CMK (cell line): ENCODE measurements at places on chromosomes 6 and 20.

GRCh38 chr6:131778169-131778568, 29.7 kb upstream of the ENPP1 start:
- DNase-seq, result no peak

DNA sequence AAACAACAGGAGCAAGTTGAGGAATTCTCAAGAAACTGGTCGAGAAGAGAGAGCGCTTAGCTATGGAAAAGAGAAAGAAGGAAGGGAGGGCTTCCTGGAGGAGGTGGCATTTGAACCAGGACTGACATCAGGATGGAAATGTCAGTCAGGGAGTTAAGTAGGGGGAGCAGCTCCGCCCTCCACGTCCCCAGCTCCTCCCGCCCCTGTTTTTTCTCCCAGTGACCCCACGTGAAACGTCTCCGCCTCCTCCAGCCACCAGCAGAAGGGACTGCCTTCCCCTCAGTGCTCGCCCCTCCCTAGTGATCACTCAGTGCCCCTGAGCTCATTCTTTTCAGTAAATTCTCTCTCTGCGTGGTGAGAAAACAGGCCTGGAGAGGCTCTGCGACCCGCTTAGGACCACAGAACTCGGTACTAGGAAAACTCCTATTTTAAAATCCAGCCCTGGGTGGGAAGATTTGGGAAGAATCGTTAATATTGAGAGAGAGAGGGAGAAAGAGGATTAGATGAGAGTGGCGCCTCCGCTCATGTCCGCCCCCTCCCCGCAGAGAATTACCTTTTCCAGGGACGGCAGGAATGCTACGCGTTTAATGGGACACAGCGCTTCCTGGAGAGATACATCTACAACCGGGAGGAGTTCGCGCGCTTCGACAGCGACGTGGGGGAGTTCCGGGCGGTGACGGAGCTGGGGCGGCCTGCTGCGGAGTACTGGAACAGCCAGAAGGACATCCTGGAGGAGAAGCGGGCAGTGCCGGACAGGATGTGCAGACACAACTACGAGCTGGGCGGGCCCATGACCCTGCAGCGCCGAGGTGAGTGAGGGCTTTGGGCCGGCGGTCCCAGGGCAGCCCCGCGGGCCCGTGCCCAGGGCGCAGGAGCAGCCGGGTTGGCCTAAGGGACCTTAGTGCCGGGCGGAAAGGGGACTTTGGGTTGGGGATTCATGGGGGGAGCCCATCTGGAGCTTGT, 4.6 kb downstream of the HLA-DPB1 start:
- DNase-seq, result no peak

DNA sequence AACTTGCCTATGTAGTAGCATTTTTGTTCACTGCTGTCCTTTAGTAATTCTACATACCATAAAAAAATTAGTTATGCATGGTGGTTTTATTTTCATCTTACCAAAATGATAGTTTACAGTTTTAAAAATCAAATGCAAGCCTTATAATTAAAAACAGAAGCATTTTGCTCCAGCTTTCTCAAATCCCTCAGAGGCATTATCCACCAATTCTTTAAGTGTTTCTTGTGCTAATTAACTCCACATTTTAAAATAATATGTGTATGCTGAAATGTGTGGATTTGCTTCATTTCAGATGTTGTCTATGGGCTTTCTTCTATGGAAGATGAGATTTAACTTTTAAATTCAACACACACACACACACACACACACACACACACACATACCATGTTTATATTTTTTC, 49.3 kb downstream of the PCSK2 start:
- DNase-seq, result no peak

GRCh38 chr6:54624216-54624615, 222.4 kb upstream of the FAM83B start:
- DNase-seq, result no peak

DNA sequence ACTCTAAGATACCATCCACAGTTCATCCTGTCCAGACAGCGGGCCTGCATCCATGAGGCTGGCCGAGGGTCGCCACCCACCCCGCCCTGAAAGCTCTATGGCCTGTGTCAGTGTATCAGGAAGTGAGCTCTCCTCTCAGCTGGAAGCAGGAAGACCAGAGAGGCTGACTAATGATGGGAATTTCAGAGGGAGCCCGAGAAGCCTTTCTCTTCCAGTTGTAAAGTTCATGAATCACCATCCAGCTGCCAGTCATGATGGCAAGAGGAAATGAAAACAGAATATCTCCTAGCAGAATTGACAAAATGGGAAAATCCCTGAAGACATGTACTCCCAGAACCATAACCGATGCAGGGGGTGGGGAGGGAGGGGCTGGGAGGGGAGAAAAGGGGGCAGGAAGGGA, 109.6 kb upstream of the RPS6KA2 start:
- no peak for DNase-seq

- no peak for DNase-seq
These were observed 36.8 kb downstream of the ZMYND8 start for GRCh38 chr20:47319517-47320252.

DNA sequence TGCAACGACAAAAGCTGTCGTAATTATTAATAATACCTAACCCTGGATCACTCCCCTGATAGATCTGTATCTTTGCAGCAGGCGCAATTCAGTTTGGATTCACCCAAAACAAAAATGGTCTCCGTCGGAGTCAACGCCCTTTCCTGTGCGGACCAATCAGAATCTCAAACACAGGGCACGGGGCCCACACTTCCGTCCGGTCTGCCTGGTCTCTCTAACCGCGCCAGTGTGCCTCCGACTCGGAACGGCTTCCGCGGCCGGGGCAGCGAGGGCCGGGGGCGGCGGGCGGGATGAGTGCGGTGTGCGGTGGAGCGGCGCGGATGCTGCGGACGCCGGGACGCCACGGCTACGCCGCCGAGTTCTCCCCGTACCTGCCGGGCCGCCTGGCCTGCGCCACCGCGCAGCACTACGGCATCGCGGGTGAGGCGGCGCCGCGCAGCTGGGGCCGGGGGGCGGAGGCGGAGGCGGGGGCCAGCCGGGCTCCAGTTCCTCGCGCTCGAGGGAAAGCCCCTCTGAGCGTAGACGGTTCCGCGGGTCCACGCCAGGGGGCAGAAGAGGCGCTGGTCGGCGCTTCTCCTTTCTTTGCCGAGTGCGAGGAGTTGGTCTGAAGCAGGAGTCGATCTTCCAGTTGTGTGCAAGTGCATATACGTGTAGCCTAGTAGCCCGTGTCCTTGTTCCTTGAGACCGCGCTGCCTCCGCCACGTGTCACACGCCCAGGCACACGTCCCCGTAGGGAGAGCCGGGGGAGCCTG, at the start of gene PEX7:
TSS of gene PEX7 (plus strand) at position 217 of the 752 bp plus-strand sequence. CDS start at position 291, 74 bp downstream.
- DNase-seq, result peak; percentile 83

DNA sequence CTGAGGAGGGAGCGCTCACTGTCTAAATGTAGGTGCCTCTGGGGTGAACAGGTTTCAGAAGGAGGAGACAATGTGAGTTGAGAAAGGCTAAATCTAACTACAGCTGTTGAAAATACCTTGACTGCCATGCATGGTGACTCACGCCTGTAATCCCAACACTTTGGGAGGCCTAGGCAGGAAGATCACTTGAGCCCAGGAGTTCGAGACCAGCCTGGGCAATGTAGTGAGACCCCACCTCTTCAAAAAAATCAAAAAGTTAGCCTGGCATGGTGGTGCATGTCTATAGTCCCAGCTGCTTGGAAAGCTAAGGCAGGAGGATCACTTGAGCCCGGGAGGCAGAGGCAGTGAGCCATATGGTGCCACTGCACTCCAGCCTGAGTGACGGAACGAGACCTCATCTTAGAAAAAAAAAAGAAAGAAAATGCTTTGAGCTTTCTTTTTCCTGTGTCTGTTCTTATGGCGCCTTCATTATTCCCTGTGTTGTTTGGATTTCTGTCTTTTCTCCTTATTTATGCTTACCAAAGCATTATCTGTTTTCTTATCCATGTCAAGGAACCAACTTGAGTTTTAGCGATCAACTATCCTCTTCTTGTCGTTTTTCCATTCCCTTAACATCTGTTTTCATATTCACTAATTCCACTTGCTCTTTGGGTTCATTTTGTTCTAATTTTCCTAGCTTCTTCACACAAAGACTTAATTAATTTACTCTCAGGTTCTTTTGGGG, 8.5 kb downstream of the SLC2A10 start:
- no peak for DNase-seq

- DNase-seq, result no peak
These were observed 537.4 kb downstream of the BCKDHB start for GRCh38 chr6:80643881-80644280.

DNA sequence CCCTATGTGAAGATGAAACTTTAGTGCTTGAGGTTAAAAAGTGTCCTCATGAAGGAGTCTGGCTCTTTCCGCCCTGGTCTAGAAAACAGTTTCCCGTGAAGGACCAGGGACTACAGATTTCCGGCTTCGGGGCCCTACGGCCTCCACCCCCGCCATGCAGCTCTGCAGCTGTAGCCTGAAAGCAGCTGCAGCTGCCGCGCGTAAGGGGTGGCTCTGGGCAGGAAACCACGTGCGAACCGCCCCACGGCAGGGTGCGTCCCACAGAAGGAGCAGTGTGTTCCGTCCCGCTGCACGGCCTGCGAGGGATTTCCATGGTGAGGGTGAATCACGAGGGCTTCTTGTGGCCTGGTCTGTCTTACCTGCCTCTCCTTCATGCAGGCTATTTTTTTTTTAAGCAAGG, 117.0 kb downstream of the ERMARD start:
- no peak for DNase-seq

- no peak for DNase-seq
These were observed 48.6 kb upstream of the SNX9 start for GRCh38 chr6:157774153-157775135.

- no peak for DNase-seq
These were observed 26.1 kb downstream of the MANBAL start for GRCh38 chr20:37315452-37316110.

GRCh38 chr6:14552891-14553290, 435.3 kb downstream of the CD83 start:
- no peak for DNase-seq

- no peak for DNase-seq
These were observed 36.6 kb upstream of the F13A1 start for GRCh38 chr6:6357032-6357431.

DNA sequence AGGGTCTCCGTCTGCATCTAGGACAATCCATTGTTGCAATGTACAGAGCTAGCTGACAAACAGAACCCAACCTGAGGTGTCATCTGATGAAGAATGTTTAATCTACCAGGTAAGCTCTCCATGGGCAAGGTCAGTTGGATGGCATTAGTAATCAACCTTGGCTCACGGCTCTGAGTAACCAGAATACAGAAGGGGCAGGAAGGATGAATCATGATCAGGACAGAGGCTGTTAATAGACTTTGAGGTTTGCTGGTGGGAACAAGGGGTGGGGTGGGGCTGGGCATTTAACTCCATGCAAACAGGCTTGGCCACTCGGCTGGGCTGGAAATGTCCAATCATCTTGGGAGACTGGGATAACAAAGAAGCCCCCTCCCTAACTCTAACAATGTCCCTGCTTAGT, 77.1 kb upstream of the MRPS10 start:
- no peak for DNase-seq

DNA sequence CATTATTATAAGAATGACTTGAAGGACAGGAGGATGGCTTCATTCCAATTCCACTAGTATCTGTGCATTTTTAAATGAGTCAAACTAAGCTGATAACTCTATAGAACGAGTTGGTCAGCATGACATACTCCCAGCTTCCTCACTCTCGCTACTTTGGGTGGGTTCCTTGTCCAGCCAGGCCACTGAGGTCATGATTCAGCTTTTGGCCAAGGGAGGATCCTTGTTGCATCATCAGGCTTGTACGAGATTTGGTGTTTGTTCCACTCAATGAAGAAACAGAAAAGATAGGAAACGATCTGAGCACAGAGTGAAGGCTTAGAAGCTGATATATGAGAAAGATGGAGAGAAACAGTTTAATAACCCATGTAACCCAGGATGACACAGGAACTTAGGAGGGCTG, 19.8 kb downstream of the NEDD9 start:
- no peak for DNase-seq

GRCh38 chr6:43706788-43707187, 19.2 kb upstream of the MRPS18A start:
- DNase-seq, result no peak

DNA sequence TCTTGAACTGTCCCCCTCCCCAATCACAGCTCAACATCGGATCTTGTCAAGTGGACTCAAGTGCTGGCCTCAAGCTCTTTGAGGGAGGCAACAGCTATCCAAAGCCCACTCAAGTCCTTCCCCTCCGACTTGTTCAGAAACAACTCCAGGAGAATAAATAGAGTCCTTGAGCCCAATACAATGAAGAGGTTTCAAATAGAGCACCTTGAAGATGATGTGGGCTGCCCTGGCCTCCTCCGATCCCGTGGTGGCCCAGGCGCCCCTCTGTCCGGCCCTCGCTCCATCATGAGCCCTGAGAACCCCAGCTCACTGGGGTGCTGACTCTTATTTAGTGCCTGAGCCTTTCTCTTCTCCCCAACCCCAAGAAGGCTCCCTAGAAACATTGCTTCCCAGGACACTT, 164.3 kb upstream of the PMEPA1 start:
- DNase-seq, result no peak

GRCh38 chr6:71395731-71396409, 107.3 kb downstream of the OGFRL1 start:
- no peak for DNase-seq

- DNase-seq, result no peak
These were observed 124.7 kb downstream of the QKI start for GRCh38 chr6:163539101-163539762.

- DNase-seq, result no peak
These were observed 3.0 kb upstream of the FOXO3 start for GRCh38 chr6:108557494-108558371.

- DNase-seq, result no peak
These were observed 39.3 kb downstream of the ATRN start for GRCh38 chr20:3510110-3510509.

- no peak for DNase-seq
These were observed 33.9 kb upstream of the HLA-C start for GRCh38 chr6:31305703-31306219.
